Activated CD4-positive, alpha-beta memory T cell treated with anti-CD3 and anti-CD28 coated beads for 36 hours (primary cell): ENCODE measurements at places on chromosomes 3 and 15. TPM values are rescaled to one million over a fixed set of nuclear protein-coding genes. Genes with fewer than 3 reads are reported as not detected.

Gene CAMK2N2
- 0.51 TPM for total RNA-seq

Gene SLC49A4
- total RNA-seq = 2.7 TPM

Gene PRR20G
- not detected for total RNA-seq

Gene ZPLD1
- total RNA-seq = not detected

DNA sequence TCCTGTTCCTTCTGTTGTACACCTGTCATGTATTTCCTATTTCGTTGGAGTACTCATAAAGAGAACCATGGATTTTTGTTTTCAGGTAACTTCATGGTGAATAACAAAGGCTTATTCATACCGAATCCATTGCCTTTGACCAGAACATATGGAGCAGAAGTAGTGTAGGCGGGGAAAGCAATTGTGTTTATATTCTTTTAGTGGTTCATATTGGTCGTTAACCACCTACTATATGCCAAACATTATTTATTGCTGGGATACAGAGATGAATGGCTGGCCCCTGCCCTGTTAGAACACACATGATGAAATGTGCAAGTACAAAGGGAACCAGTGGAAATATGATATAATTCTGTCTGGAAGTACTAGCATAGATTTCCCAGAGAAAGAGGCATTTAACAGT lies 9.8 kb downstream of the RPUSD2 start:
- no peaks in the 10 kb centered on the region for H3K27me3 ChIP-seq
- H3K4me3 ChIP-seq = no peak overlapping the region
- H3K36me3 ChIP-seq = peaks cover 5% of the 10 kb centered on the region
- no peak overlapping the region for H3K27ac ChIP-seq
- H3K4me1 ChIP-seq = peaks cover 15% of the 10 kb centered on the region

GRCh38 chr3:145286937-145287336 lies 874.0 kb downstream of the PLOD2 start:
- no peaks in the 10 kb centered on the region for H3K36me3 ChIP-seq
- no peaks in the 10 kb centered on the region for H3K4me1 ChIP-seq
- DNase-seq = no peak
- H3K4me3 ChIP-seq = no peak overlapping the region
- H3K27ac ChIP-seq = no peak overlapping the region
- no peaks in the 10 kb centered on the region for H3K27me3 ChIP-seq

DNA sequence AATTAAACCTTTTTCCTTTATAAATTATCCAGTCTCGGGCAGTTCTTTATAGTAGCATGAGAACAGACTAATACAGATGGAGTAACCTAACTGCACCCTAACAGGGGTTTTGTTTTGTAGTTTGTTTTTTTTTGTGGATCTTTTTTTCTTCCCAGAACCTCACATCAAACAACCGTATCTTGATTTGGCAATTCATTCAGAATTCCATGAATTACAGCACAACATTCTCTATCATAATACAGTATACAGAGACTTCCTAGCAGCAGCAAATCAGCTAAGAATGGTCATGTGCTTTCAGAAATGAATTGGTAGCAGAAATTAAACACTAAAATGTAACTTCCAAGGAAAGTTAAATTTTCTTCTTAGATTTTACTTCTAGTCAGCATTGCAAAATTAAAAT lies 114.6 kb downstream of the TMCC1 start:
- no peaks in the 10 kb centered on the region for H3K27me3 ChIP-seq
- H3K4me1 ChIP-seq = no peaks in the 10 kb centered on the region
- no peak for DNase-seq
- H3K36me3 ChIP-seq = peaks cover 5% of the 10 kb centered on the region
- H3K27ac ChIP-seq = no peak overlapping the region

DNA sequence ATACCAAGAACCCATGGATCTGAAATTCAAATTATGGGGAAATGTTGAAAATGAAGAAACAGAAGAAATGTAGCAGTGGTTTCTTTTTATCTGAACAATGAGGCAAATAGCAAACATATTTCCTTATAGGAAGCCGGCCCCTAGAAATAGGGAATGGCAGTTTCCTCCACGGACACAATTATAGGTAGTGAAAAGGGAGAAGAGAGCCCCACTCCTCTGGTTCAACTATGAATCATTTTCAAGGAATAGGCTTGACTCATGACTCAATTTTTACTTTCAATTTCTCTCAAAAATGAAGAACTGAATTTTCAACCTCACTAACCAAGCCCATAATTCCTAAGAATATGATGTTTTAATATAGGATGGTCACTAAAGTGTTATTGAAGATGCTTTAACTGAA lies 243.1 kb downstream of the MECOM start:
- DNase-seq = no peak
- no peaks in the 10 kb centered on the region for H3K27me3 ChIP-seq
- no peaks in the 10 kb centered on the region for H3K4me1 ChIP-seq
- H3K27ac ChIP-seq = no peak overlapping the region
- no peak overlapping the region for H3K4me3 ChIP-seq

GRCh38 chr3:122921791-122922651 lies 105.5 kb downstream of the SEMA5B start:
- peaks cover 16% of the 10 kb centered on the region for H3K27me3 ChIP-seq
- peak; percentile 54 for DNase-seq
- H3K27ac ChIP-seq = no peak overlapping the region
- no peaks in the 10 kb centered on the region for H3K36me3 ChIP-seq
- H3K4me1 ChIP-seq = peaks cover 4% of the 10 kb centered on the region

DNA sequence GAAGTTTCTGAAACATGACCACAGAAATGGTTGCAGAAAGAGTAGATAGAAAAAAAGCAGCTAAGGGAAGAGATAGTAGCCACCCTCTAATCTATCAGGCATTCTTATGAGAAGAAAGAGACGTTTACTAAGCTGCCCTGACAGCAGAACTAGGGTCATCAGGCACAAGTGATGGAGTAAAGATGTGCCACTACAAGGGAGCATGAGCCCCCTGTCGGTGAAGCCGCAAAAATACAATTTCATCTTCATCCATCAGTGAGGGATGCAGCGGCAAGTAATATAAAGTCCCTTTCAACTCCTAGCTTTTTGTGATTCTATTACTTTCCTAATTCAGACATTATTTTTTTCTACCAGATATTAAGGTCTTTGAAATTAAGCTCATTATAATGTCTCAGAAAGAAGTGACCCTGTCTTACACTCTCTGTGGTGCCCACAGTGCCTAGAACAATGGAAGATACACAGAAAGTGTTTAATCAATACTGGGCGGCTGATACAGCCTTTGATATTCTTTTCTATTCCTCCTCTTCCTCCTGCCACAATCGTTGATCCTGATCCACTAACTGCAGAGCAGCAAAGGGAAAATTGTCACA lies 651.6 kb downstream of the NTRK3 start:
- peak; percentile 22 for DNase-seq
- H3K27me3 ChIP-seq = no peaks in the 10 kb centered on the region
- H3K27ac ChIP-seq = no peak overlapping the region
- H3K36me3 ChIP-seq = no peaks in the 10 kb centered on the region
- H3K4me1 ChIP-seq = no peaks in the 10 kb centered on the region
- H3K4me3 ChIP-seq = no peak overlapping the region

DNA sequence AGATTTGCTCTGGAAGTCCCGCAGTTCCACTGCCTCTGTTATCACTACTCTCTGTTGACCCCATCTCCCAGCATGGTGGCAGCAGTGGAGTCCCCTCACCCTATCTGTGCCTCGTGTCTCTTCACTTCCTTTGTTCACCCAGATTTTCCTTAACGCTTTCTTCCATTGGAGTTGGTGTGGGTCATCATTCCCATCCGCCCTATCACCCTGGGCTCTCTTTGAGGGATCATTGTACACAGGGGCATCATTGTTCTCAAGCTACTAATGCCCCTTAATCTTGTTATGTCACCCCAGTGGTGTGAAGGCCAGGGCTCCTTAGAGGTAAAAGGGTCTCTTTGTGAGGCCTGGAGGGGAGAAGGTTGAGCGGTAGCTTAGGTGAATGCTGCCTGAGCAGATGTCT lies 329.5 kb upstream of the CTDSPL start:
- no peak for DNase-seq
- H3K36me3 ChIP-seq = no peaks in the 10 kb centered on the region
- H3K27me3 ChIP-seq = peaks cover 4% of the 10 kb centered on the region
- H3K4me3 ChIP-seq = no peak overlapping the region
- no peak overlapping the region for H3K27ac ChIP-seq

DNA sequence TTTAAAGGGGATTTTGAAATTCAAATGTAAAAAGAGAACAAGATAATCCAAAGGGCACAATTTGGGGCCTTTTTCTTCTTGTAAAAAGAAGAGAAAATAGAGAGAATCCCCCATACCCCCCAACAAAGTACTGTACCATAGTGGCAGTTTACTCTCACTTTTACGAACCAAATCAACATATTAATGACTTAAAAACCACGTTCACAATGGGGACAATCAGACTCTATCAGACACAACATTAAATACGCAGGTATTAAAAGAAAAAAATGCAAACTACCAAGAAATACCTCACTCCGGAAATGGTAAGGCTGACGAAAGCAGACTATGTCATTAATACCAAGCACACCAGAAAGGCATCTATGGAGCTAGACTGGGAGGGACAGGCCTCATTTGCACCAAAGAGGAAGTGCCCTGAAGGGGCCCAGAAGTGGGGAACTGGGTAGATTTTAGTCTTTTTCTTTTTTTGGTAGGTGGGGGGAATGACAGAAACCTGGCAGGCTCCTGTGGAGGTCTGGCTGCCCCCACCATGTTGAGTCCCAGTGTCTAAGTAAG lies 134.3 kb downstream of the TIGIT start:
- H3K27ac ChIP-seq = no peak overlapping the region
- no peaks in the 10 kb centered on the region for H3K4me1 ChIP-seq
- no peak for DNase-seq
- H3K36me3 ChIP-seq = no peaks in the 10 kb centered on the region
- H3K27me3 ChIP-seq = no peaks in the 10 kb centered on the region

DNA sequence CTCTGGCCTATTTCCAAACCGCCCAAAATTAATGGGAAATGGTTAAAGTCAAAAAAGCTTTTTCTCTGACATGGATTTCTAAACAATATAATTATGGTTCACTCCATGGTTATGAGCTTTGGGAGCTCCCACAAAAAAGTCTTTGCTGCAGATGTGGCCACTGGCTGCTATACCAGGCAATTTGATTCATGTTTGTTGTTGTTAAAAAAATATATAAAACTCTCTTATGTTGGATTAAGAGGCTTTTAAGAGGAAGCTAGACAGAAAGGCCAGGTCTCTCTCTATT lies 258.6 kb downstream of the TIGIT start:
- no peaks in the 10 kb centered on the region for H3K4me1 ChIP-seq
- H3K27me3 ChIP-seq = no peaks in the 10 kb centered on the region

DNA sequence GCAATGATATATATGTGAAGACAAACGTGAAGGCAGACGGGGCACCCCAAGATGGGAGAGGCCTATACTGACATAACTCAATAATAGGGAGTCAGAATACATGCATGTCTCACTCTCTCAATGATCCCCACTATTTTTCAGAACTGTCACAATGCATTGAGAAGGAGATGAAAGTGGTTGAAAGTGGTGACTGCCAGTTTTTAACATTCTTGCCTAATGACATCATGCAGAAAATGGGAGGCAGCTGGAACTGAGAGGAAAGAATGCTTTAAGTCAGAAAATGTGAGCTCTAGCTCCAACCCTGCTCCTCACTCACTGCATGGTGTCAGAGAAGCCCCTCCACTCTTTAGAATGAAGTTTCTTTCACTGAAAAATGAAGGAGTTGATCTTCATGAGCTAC lies 55.3 kb upstream of the P2RY1 start:
- H3K27ac ChIP-seq = no peak overlapping the region
- H3K4me3 ChIP-seq = no peak overlapping the region
- DNase-seq = no peak
- H3K4me1 ChIP-seq = no peaks in the 10 kb centered on the region

DNA sequence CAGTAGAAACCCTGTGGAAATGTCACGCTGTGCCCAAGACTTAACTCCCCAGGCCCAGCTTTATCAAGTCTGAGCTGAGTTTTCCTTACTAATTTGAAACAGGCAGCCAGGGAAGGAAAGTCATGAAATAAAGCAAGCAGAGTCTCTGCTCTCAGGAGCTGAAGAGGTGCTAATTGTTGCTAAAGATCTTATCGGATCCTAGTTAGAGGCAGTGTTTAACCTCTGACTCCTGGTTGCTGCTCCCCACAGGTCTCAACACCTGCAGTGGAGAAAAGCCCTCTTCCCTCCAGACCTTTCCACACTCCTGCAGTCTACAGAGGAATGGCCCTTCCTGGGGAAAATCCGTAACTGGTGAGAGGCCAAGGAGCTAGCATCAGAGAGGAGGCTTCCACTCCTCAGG lies 628.2 kb downstream of the NTRK3 start:
- no peak overlapping the region for H3K27ac ChIP-seq
- no peak overlapping the region for H3K4me3 ChIP-seq
- H3K4me1 ChIP-seq = no peaks in the 10 kb centered on the region
- no peaks in the 10 kb centered on the region for H3K27me3 ChIP-seq
- no peak for DNase-seq
